Sigmoid colon (tissue), 7 donors: ENCODE measurements at places on chromosomes 2 and 18. TPM values are rescaled to one million over a fixed set of nuclear protein-coding genes. Genes with fewer than 3 reads are reported as not detected.

DNA sequence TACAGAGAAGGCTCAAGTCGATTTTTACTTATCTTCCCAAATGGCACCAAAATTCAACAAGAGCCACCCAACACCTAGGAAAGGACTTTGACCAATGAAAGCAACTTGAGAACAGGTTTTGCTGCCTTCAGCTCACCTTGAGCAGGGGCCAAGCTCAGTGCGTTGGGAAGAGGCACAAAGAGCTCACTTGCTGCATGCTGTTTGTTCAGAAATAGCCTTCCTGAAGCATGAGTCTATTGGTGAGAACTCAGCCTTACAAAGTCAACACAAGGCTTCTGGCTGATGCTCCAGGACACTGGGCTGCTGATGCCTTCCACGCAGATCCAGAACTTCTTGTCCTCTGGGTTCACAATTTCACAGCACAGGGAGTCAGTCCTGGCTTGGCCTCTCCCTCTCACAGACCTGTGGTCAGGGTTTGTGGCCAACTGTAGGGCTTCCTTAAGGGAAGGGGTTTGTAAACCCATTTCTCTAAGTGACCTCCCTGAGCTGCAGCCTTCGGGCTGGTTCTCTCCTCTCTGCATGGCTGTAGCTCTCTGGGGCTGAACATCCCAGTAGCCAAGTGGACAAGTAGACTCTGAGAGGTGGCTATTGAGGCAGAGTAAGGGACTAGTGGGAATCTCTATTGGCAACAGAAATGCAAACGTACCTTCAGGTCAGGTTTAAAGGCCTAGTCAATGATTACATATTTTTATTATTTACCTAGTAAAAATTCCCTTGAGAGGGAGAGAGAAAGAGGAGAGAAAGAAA is 124.7 kb upstream of the GATA6 start:
- DNase-seq: no peak

HJURP gene
- 0.54 TPM for total RNA-seq

GRCh38 chr2:11031876-11032275 is 120.1 kb downstream of the KCNF1 start:
- no peak for DNase-seq

EML6 gene
- total RNA-seq: 0.66 TPM

- DNase-seq: no peak
Observed at GRCh38 chr2:17621781-17622180, 81.3 kb downstream of the VSNL1 start.

CCDC85A gene
- 1.9 TPM for total RNA-seq

- no peak for DNase-seq
Observed at GRCh38 chr2:15159751-15160177, 401.4 kb downstream of the NBAS start.

DNA sequence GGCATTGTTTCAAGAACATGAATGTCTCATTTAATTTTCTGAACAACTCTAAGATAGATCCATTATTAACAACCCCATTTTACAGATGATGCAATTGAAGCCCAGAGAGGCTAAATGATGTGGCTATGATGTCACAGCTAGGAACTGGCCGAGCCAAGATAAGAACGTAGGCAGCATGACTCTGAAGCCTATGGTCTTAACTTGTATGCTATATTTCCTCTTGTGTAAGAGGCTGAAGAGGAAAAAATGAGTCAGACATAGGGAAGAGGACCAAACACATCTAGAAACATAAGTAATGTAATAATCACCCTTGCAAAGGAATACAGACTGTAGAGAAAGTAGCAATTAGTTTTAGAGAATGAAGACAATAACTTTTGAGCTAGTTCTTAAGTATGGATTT is 416.8 kb downstream of the FIGN start:
- no peak for DNase-seq

GRCh38 chr18:45879681-45880655 is 54.5 kb downstream of the SIGLEC15 start:
- peak; percentile 86 for DNase-seq

POMC gene
- total RNA-seq: 21.0 TPM

- no peak for DNase-seq
Observed at GRCh38 chr18:5693699-5694294, 150.0 kb upstream of the EPB41L3 start.

- DNase-seq: peak; percentile 93
Observed at GRCh38 chr2:45009303-45009927, at the start of gene SIX2. SIX2 (minus strand) TSS chr2:45009452; CDS start chr2:45009110, 342 bp downstream.

SFTPB gene
- total RNA-seq: not detected

- no peak for DNase-seq
Observed at GRCh38 chr18:59323931-59324622, 5.6 kb upstream of the CPLX4 start.

DNA sequence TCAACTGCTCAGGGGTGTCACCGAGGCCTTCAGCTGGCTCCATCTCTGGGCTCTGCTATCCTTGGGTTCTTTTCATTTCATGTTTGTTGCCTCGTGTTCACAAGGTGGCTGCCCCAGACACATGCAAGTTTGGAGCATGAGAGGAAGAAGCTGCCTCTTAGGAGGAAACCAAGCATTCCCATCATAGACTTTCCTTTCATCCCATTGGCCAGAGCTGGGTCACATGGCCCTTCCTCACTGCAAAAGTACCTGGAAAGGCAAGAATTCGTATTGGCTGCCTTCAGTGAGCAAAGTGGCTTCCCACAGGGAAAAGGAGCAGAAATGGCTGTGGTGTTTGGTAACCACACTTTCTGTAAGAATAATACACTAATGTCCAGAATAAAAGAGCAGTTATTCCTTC is 155.7 kb upstream of the RAB12 start:
- no peak for DNase-seq

DNA sequence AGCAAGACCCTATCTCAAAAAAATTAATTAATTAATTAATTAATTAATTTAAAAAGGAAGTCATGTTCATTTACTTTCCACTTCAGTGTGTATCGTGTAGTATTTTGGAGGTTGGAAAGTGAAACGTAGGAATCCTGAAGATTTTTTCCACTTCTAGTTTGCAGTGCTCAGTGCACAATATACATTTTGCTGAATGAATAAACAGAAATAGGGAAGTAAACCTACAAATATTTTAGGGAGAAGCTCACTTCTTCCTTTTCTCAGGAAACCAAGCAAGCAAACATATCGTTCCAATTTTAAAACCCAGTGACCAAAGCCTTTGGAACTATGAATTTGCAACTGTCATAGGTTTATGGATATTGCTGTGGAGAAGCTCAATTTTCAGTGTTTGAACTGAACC is 27.8 kb downstream of the SLC14A1 start:
- no peak for DNase-seq

DNA sequence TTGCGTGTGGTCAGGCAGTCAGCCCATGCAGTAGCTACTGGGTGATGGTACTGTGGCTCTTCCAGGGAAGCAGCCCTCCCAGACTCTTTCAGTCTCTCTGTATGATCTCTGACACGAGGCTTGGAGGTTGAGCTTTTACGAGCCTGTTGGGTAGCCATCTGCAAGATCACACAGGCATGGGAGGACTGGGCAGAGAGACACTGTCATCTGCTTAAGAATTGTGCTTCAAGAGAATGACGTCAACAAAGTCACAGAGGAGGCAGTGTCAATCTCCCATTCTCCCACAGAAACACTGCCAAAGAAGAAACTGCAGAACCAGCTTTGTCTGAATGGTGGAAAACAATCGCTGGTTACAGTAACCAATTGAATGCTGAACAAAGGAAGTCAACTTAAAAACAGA is 78.4 kb upstream of the MC2R start:
- no peak for DNase-seq

- DNase-seq: peak; percentile 90
Observed at GRCh38 chr2:73112913-73113854, at the start of gene RAB11FIP5. RAB11FIP5 (minus strand) TSS chr2:73112948; CDS start chr2:73112777, 171 bp downstream.

GRCh38 chr2:182504903-182505302 is 78.1 kb upstream of the PDE1A start:
- DNase-seq: no peak

DNA sequence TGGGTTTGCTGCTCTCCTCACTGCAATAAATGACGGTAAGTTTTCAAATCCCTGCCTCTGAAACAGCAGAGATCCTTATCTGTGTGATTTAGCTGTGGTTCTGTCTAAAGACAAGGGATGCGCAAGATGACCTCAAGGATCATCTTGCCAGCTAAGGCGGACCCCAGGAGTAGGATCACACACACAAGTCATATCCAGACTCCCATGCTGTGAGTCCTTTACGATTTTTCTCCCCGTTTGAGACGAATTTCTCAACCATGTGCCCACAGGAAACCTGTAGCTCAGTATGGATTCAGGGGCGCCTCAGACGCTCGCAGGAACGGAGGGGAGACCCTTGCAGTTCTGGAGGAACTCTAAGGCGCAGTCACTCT is 11.1 kb upstream of the DCTN1 start:
- no peak for DNase-seq

DNA sequence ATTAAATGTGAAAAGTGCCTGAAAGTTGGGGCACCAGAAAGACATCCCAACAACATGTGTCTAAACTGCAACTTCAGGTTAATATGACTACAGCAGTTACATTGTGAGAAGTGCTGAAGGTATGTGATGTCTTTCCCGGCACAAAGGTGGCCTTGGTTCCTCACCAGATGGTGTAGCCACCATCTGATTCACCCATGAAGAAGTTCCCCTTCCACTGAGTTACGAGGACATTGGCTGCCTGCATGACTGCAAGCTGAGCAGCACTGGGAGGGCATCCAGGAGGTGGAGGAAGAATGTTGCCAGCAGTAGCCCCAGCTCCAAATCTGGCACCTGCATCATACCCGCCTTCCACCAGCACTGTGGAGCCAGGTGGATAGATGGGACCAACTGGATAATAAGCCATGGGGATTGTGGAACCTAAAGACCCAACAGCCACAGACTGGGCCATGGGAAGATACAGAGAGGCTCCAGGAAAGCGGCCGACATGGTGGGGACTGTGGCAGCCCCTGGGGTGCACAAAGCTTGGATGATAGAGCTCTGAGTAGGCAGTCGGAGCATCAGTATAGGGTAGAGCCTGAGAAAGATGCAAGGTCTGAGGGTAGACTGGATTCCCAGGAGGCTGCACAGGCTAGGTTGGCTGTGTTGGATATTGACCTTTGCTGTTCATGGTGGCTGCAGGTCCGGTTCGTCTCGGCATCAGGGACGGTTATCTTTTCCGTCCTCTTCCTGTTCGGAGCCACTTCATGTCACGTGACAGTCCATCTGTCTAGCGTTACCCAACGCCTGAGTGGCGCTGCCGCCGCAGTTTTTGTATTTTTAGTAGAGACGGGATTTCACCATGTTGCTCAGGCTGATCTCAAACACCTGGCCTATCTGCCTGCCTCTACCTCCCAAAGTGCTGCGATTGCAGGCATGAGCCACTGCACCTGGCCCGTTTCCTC is 36.9 kb downstream of the SUMO1 start:
- DNase-seq: no peak

- DNase-seq: no peak
Observed at GRCh38 chr2:160477032-160477431, 16.6 kb downstream of the RBMS1 start.

DNA sequence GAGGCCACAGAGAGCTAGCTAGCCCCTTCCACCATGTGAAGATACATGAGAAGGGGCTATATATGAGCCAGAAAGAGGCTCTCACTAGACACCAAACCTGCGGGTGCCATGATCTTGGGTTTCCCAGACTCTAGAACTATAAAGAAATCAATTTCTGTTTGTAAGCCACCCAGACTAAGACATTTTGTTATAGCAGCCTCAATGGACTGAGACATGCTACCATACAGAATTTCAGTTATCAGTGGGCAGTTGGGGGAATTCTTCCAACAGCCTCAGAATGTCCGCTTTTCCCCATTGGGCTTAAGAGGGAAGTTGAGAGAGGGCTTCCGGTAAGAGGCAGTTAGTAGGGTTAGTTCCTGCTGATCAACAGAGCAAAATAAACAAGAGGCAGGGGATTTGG is 39.2 kb downstream of the TNP1 start:
- no peak for DNase-seq

COL4A3 gene
- total RNA-seq: 0.83 TPM

GRCh38 chr2:183001948-183002347 is 36.3 kb downstream of the NCKAP1 start:
- DNase-seq: no peak
